ENCODE measurements at places on chromosomes 1 and 21. TPM values are rescaled to one million over a fixed set of nuclear protein-coding genes. Genes with fewer than 3 reads are reported as not detected.

DNA sequence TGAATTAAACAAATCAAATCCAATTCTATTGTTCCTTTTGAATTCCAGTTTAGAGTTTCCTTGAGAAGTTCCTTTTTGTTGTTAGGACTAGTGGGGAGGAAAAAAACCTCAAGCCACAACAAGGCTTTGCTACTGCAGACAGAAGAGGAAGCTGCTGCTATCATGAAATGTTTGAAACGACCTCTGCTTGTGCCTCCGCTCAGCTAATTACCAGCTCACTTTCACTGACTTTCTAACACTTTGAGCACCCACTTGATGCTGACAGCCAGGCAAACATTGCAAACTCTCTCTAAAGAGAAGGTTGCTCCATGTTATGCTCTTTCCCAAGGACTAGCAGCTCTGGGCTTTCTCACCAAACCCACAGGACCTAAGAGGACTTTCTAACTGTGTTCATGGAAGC lies 203.9 kb upstream of the PROX1 start:
- ATAC-seq = no peak

- no peak for ATAC-seq
Measured at GRCh38 chr1:158374860-158375259, 21.2 kb downstream of the CD1E start.

DNA sequence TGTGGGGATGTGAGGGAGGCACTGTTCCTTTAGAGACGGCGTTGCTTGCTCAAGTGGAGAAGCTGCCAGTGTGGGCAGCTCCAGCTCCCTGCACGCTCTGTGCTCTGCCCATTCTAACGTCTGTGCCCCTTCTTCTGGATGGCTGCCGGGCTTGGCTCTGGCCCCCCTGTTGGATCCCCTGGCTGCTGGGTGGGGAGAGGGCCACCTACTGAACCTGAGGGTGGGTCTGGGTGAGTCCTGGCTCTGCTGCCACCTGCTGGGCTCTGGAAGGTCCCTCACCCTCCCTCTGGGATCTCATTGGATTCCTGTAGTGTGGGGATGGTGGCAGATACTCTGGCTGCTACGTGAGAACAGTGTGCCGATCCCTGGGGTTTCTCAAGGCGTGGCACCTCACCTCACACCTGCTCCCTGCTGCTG lies 5.0 kb downstream of the PFKL start:
- peak; percentile 23 for ATAC-seq

DNA sequence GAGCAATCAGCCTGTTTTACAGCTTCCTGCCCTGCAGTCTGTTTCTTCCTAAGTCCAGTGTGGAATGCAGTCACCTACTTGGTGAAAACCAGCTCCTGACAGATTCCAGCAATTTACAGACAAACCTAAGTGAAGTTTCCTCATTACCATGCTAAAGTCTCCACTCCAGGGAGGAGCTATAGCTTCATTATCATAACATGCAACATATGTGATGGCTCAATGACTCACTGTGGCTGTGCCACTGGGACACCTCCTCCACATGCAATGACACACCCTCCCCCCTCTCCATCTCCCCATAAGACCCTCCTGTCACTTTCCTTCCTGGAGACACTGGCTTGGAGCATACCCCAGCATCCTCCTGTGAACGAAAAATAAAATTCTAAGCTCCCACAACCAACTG lies 125.2 kb downstream of the MAP3K21 start:
- no peak for ATAC-seq

DNA sequence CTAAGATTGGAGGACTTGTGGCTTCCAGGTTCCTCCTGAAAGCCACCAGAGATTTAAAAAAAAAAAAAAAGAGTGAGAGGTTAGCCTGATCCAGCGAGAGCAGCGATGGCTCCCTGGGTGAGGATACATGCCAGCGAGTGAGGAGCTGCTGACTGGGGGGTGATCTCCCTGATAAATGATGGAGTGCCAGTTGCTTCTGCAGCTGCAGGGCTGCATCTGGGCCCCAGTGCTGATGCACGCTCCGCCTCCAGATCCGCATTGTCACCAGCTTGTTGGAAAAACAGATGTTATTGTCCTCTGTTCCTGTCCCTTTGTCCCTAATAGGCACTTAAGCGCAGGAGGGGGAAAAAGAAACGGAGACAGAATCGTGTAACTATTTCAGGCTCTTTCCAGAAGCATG lies 28.6 kb downstream of the UBIAD1 start:
- no peak for ATAC-seq

The NRDC gene
- 94.9 TPM for total RNA-seq

The BGLAP gene
- total RNA-seq = 0.28 TPM

The KCNK1 gene
- total RNA-seq = 21.9 TPM

The PER3 gene
- total RNA-seq = 12.5 TPM

The HSD11B1 gene
- 0.36 TPM for total RNA-seq
